ENCODE measurements at places on chromosomes 6 and 20.

DNA sequence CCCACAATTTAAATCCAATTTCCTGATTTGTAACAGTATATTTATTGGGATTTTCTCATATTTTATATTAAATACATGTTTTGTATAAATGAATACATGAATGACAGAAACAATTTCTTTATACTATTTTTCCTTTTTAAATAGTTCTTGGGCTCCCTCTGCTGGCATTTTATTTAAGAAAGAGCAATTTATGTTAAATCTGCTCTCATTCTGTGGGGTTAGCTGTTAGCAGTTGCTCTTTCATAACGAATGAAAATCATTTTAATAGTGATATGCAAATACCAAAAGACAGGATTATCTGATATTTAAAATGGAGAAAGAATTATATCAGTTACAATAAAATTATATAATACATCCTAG, 118.3 kb downstream of the RALGAPA2 start:
- peak; percentile 36 for DNase-seq

GRCh38 chr6:6881438-6882225, 226.1 kb upstream of the RREB1 start:
- no peak for DNase-seq

DNA sequence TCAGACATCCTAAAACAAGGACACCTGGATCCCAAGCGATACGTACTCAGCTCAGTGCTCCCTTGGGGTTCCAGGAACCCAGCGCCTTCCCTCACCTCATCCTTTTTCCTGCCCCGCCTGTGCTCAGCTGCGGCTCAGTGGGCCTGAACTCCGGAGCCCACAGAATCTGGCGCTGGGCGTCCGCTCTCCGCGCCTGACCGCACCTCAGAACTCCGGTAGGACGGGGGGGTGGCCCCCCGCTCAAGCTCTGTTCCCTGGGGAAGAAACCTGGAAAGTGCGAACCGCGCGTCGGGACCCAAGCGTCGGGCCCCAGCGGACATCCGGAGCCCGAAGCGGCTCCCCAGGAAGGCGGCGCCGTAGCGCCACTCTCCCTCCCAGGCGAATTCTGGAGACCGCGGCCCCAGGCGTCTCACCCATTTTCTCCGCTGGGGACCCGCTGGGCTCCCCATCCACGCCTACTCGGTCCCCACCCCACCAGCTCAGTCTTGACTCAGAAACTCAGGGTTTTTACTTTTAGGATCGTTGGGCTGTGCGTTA, 336 bp upstream of the LY6G5C start:
- peak; percentile 60 for DNase-seq

DNA sequence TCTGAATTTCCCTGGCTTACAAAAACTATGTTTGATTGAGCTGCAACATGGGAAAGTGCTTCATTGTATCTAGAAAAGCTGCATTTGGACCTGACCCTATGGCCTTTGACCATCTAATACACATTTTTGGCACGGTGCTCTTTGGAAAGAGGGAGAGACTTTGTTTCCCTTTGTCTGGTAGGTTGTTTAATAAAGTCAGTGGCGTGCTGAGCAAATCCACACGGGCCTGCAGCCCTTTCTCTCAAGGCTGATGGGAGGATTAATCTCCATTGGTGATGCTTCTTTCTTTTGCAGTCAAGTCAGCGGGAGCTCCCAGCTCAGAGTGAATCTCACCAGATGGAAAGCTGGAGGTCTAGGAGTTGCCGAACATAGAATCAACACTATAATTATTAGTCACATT, 314.7 kb upstream of the CNR1 start:
- DNase-seq, result no peak

GRCh38 chr20:53737396-53738038, 143.9 kb upstream of the ZNF217 start:
- peak; percentile 41 for DNase-seq

DNA sequence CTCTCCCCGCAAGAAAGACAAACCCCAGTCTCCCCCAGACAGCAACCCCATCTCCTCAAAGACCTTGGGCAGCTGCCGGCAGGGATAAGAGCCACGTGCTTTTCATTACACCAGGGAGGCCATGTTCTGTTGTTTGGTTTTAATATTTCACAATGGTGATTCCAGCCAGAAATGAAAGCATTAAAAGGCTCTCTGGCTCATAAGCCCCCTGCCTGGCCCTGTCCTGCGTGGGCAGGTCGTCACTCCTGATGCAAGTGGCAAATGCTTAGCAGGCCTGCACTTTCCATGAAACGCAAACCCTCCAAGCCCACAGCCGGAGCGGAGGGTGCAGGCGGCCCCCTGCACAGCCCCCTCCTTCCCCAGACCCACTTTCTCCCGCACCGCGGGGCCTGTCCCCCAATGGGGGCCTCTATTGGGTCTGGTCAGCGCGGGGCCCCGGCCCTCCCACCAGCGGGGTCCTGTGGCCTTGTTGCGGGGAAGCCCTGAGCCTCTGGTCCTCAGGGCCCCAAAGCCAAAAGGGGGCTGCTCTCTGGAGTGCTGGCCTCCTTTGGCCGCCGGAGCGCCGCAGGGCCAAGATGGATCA, 77.2 kb downstream of the TMEM242 start:
- DNase-seq, result peak; percentile 39

GRCh38 chr6:20459682-20460081, 58.0 kb downstream of the E2F3 start:
- DNase-seq, result no peak

DNA sequence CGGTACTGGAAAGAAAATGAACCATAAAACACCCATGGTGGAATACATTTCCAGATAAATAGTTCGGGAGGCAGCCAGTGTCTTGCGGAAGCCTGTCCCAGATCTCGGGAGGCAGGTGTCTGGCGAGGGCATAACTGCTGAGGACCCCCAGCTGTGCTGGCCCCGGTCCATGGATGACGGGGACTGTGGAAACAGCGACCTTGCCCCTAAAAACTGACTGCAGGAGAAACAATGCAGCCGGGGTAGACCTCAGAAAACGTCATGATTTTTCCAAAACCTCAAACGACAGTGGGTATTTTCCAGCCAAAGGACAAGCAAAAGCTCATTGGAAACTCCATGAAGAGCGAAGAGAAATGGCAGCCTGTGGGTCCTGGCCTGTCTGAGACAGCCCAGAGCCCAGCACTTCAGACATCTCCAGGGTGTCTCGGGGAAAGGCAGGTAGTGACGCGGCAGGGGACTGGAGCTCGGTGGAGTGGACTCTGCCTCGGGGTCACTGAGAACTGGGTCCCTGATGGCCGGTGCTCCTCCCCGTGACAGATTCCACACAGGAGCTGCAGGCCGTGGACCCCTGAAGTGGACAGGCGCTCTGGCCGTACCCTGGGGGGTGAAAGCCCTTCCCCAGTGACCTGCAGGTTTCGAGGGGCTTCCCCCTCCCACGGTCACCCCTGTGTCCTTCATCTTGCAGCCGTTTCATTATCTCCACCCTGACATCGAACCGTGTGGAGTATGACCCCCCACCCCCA, 188.6 kb downstream of the SYNDIG1 start:
- no peak for DNase-seq

- DNase-seq, result peak; percentile 80
These were observed 175.1 kb downstream of the VEGFA start for GRCh38 chr6:43944908-43945767.

- DNase-seq, result no peak
These were observed 83.6 kb downstream of the PLEKHG1 start for GRCh38 chr6:150683320-150683719.

- peak; percentile 22 for DNase-seq
These were observed 77.3 kb downstream of the KCNQ5 start for GRCh38 chr6:72699159-72699558.

DNA sequence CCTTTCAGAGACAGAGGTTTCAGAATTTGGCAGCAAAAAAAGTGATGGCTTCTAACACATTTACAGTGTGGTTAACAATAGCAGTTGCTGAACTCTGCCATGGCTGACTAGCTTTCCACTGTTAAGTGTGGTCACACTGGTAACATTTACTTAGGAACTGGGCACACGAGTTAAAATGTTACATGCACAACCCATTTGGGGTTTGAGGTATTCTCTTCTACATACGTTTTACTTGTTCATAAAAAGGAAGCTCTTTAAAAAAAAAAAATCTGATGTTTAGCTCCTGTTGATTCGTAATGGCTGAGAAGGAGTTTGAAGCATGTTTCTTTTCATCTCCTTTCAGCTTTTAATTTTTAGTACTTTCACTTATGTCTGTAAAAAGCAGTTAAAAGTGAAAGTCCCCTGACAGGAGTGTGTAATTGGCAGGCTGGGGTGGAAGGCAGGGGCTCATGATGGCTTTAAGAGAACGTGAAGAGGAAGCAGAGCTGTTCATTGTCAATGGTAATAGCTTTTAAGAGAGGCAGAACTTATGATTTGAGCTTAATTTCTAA, 245.9 kb downstream of the FARS2 start:
- DNase-seq, result no peak

DNA sequence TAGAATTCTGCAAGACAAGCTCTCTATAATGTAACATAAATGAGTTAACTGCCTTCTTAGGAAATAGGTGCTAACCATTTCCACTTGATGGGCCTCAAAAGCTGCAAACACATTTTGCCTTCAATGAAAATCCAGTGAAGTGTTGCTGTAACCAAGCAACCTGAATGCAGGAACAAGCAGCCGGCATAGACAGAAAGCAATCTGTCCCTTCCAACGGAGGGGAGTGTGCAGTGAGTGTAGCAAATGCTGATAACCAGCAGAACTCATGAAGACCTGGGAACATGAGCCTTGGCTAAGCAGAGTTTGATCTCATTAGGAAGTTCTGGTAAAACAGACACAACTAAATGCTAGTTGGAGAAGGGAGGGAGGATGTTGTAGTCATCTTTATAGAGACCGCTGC, 697.8 kb downstream of the KIF16B start:
- no peak for DNase-seq

- DNase-seq, result no peak
These were observed 4.4 kb downstream of the ANKRD60 start for GRCh38 chr20:58224097-58224496.

DNA sequence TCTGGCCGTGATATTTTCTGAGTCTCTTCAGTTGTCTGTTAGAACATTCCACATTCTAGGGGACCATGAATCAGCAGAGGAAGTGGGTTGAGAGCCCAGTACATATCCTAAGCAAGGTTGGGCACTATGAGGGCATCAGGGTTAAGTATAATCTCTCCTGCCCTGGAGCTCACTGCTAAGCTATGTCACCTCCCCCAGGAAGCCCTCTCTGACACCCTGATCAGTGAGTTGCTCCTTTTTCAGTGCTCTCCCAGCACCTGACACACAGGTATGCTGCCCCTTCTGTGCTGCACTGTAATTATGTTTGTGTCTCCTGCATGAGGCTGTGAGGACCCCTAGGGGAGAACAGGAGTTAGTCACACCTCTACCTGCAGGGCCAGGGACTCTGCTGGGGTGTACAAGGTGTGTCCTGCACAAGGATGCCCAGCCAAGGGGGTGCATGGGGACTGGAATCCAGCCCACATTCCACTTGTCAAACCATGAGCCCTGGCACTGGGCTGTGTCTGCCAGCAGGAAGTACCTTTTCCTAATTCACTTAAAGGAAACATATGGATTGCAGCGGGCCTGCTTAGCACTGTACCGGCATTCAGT, 3.9 kb downstream of the RAB44 start:
- DNase-seq, result peak; percentile 62

DNA sequence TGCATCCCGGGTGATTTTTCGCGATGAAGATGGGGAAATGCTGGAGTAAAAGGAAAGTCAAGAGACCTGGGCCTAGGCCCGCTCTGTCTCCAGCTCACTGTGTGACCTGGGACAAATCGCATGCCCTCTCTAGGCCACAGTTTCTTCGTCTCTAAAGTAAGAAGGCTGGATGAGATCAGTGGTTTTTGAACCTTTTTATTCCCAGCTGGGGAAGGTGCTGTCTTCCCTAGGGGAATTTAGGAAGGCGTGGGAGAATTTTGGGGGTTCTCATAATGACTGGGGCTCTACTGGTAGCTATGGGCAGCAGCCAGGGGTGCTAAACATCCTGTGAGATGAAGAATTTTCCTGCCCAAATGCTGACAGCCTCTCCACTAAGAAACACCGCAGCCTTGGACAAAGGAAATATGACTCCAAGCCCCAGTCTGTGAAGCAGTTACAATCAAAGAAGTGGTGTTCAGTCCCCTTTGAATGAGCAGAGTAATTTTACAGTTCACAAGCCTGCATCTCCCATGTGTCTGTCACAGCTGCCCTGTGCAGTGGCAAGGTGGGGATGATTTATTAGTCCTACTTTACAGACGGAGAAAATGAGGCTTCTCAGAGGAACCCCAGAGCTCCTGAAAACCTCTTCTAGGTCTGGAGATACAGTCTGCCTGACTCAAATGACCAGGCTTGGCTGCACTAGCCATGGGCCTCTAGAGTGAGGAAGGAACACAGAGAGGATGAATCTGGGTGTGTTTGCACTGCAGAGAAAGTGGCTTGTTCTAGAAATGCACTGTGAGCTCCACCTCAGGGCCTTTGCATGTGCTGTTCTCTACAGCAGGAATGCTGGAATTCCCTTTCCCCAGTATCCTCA, 57.2 kb downstream of the RAB44 start:
- no peak for DNase-seq

DNA sequence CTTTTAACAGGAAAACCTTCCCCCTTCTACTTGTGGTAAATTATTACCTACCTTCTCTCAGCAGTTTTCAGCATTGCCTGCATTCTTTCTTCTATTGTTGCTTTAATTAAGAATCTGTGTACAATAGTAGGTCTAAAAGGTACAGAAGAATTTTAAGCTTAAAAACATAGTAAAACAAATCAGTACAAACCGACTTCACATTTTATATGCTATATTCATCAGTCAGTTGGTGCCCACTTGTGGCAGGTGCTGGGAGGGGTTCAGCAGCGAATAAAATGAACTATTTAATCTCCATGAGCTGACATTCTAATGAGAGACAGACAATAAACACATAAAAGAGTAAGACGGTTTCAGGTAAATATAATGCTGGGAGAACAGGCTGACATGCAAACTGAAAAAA, 73.4 kb upstream of the FBXO30 start:
- peak; percentile 47 for DNase-seq

DNA sequence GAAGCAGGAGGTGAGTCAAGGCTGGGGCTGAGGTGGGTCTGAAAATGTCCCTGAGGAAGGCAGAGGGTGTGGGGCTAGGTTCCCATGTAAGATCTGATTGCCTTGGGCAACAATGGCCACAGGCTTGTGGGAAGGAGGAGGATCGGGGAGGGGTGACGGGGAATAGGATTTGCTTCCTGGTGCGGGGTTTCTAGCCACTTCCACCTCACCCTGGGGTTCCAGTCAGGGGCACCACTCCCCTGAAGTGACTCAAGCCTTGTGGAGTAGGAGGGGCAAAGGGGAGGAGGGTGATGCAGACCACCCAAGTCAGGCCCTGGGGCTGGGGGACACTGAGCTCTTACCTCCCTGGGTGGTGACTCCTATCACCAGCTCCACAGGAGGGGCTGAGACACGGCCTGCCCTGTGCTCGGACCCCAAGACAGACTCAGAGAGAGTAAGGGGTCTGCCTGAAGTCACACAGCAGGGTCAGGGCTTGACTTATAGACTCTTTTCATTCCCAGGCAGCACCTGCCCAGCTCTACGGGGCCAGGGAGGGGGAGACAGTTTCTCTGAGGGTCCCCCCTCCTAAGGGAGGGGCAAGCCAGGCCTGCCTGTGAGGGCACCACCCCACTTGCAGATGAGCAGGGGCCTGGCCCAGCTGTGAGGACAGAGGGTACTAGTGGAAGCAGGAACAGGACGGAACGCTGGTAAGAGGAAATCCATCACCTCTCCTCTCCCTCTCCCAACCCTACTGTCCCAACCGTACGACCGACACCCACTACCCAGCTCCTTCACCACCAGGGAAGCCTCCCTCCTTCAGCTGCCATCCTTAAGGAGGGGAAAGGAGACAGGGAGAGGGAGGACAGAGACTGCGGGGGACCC, 12.4 kb upstream of the SPDEF start:
- DNase-seq, result no peak
